HFF-Myc (cell line): ENCODE measurements at places on chromosomes 1 and 21.

- DNase-seq = no peak
These were observed 42.0 kb downstream of the PROX1 start for GRCh38 chr1:214029796-214030195.

GRCh38 chr1:169928438-169929209 lies 34.9 kb upstream of the SCYL3 start:
- no peak for DNase-seq

- DNase-seq = no peak
These were observed 503.6 kb downstream of the MRPL39 start for GRCh38 chr21:25103500-25104207.

GRCh38 chr1:115771094-115771846 lies 2.8 kb upstream of the CASQ2 start:
- no peak for DNase-seq

DNA sequence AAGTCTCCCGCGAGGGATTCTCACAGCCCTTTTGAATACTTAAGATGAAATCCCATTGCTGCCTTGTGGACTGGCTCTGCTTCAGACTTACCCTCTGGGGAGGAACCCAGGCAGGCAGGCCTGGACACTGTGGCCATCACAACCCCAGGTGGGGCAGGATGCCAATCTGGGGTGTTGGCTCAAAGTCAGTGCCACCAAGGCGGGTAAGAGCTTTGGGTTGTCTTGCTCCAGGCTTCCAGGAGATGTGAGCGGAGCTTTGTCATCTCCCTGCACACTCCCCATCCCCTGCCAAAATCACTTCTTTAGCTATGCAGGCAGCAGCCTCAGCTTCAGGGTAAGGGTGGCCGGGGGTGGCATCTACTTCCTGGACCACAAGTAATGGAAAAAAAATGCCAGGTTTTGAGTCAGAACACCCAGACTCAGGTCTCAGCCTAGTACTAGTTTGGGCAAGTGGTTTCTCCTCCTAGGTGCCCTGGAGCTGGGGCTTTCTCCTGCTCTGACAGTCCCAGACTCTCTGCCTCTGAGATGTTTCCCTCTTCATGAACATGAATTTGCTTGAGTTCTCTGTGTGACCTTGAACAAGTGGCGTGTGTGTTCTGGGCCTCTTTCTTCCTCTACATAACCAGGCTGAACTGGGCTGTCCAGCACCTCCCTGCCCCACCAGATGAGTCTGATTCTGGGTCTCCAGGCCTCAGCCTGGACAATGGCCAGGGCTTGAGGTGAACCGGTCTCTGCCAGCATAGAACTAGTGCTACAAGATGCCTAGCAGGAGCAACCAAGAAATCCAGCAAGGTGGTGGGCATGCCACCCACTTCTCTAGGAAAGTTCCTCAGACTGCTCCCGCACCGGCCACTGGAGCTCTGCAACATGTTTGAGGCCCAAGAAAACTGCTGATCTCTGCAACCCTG lies 65.4 kb downstream of the VWA5B1 start:
- no peak for DNase-seq

DNA sequence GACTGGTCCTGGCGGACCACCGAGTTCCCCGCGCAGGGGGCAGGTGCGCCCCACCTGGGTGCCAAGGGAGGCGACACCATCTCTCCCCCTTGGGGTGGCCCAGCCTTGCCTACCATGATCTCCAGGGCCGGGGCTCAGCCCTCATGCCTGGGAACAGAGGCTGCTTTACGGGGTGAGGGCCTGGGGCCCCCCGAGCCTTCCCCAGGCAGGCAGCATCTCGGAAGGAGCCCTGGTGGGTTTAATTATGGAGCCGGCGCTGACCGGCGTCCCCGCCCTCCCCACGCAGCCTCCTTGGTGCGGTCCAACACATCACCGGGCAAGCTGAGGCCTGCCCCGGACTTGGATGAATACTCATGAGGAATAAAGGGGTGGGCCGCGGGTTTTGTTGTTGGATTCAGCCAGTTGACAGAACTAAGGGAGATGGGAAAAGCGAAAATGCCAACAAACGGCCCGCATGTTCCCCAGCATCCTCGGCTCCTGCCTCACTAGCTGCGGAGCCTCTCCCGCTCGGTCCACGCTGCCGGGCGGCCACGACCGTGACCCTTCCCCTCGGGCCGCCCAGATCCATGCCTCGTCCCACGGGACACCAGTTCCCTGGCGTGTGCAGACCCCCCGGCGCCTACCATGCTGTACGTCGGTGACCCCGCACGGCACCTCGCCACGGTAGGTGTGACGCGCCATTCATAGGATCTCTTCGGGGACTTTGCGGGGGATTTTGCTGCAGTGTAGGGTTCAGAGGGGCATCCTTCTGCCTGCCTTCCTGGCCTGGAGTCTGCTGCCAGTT lies 38.2 kb downstream of the TP73 start:
- DNase-seq = no peak

DNA sequence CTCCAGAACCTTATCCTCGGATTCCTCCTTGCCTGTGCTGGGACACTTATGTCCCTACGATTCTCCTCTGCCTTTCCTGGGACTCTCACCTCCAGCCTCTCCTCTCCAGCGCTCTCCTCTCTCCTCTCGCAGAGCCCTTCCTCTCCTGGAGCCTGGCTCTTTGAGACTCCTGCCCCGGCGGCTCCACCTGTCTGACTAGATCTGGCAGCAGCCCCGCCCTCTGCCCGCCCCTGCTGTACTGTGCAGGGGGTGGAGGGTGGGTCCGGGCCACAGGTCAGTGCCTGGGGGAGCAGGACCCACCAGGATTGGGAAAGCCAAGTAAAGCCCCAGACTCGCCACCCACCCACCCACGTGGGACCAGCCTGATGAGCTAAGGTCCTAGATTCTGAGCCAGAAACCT lies 1.6 kb downstream of the ELOVL1 start:
- no peak for DNase-seq

- DNase-seq = no peak
These were observed 393.5 kb upstream of the ADGRL2 start for GRCh38 chr1:81407000-81407821.

GRCh38 chr1:170670802-170671628 lies 7.1 kb downstream of the PRRX1 start:
- DNase-seq = no peak

GRCh38 chr1:6099787-6100765 lies 54.4 kb downstream of the KCNAB2 start:
- no peak for DNase-seq

DNA sequence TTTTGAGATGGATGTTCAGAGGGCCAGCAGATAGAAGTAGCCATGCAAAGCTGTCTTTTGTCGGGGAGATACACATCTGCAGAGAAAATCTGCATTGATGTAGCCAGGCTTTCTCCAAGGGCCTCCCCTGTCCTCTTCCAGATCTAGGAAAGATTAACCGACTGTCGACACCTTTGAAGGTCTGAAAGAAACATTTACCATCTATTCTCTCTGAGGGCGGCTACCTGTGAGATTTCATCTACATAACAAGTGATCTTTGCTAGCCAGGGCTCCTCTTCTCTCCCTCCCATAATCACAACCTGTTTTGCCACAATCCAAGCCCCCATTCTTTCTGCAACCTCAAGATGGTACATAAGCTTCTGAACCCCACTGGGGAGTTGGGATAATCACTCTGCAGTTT lies 193.6 kb downstream of the RGS7 start:
- no peak for DNase-seq

DNA sequence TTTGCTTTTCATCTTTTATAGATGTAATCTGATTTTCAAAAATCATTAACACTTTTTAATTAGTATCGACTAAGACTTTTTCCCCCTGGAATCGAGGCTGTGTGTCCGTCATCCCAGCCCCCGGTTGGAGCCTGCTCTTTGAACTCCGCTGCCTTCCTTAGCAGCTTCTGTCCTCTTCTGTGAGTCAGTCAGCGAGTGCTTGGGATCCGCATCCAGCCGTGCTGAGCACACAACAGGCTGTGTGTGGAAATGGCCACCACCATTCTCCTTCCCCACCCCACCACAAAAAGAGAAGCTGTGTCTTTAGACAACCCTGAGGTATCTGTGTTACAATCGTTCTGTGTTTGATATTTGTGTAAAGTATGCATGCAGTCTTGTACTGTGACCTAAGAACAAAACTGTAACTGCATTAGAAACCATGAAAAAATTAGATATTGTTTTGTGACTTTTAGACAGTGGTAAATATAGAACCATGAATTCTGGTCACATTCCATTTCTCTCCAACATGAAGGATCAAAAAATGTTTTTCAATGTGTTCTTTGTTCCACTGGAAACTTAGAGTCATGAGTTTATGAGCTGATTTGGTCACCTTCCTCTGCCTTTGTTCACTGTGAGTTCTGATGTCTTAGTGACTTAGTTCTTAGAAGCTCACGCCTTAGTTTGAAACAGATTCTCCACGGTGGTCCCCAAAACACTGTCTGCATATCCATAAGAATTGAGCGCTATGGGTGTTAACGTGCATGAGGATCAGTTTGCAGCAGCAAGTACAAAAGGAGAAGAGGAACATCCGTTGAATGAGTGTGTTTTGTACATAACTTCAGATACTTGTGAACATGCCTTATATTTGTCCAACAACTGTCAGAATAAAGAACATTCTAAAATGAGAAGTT lies 64.7 kb downstream of the VPS26C start:
- no peak for DNase-seq

GRCh38 chr1:207319199-207319598 lies 2.3 kb upstream of the CD55 start:
- no peak for DNase-seq

DNA sequence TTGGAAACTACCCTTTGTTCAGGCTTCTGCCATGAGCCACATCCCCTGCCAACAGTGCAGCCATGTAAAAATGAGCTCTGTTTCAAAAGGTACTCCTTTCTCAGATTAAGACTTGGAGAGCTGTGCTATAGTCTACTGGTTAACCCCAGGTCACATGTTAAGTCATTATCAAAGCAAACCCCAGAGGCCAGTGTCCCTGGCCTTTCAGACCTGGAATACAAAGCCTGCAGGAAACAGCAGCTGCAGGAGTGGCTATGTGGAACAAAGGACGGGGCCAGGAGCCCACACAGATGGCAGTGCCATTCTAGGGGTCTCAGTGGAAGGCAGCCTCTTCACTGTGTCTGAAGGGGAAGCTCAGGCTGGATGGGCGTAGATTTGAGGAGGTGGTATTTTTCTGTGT lies 6.7 kb downstream of the ZNF496 start:
- no peak for DNase-seq

DNA sequence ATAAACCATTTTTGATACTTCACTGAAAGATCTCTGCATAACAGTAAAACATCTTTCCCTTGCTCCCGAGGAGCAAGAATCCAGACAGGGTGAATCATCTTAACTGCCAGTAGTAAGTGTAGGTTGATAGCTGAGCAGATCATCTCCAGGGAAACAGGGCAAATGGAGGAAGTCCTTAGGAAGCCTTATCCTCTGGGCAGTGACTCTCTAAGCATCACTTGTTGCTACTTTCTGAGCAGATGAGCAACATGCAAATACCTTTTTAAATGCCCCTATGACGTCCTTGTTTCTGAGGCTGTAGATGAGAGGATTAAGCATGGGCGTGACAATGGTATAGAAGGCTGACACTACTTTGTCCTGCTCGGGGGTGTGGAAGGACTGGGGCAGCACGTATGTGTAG lies 8.9 kb downstream of the OR2T11 start:
- no peak for DNase-seq

- DNase-seq = no peak
These were observed 36.7 kb downstream of the ZBTB40 start for GRCh38 chr1:22488319-22488718.

DNA sequence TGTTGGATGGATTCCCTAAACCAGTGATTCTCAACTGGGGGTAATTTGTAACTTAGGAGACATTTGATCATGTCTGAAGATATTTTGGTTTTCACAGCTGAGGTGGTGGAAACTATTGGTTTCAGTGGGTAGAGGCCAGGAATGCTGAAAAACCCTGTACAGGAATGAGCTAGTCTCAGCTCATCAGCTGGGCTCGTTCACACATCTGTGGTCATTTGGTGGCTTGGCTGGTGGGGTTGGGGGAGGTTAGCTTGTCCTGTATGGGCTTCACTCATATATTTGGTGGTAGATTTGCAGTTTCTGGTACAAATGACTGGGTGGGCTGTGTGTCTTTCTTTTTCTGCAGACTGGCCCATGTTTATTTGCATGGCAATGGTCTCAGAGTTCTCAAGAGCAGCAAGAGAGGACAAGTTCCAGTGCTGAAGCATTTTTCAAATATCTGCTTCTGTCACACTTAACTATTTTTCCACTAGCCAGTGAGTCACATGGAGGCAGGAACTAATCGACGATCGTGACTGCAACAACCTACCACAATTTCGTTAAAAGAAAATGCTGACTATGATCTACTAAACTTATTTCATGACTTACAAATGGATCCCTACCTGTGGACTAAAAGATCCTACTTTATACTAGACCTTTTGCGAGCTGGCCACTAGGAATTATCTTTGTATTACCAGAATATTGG lies 321.7 kb upstream of the PLXNA2 start:
- no peak for DNase-seq

DNA sequence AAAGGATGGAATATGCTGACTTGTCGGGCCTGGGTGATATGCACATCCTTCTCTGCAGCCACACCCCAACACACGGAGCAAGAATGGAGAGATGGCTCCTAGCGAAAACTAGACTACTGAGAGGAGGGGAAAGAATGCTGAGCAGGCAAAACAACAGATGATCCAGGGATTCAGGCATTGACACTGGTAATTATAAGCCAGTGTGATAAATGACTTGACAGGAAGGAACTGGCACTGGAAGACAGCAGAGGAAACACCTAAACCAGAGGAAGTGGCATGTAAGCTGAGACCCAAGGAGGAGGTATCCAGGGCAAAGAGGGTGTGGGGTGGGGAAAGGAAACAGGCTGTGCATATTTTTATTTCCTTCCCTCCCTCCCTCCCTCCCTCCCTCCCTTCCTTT lies 31.7 kb upstream of the KHDRBS1 start:
- no peak for DNase-seq

DNA sequence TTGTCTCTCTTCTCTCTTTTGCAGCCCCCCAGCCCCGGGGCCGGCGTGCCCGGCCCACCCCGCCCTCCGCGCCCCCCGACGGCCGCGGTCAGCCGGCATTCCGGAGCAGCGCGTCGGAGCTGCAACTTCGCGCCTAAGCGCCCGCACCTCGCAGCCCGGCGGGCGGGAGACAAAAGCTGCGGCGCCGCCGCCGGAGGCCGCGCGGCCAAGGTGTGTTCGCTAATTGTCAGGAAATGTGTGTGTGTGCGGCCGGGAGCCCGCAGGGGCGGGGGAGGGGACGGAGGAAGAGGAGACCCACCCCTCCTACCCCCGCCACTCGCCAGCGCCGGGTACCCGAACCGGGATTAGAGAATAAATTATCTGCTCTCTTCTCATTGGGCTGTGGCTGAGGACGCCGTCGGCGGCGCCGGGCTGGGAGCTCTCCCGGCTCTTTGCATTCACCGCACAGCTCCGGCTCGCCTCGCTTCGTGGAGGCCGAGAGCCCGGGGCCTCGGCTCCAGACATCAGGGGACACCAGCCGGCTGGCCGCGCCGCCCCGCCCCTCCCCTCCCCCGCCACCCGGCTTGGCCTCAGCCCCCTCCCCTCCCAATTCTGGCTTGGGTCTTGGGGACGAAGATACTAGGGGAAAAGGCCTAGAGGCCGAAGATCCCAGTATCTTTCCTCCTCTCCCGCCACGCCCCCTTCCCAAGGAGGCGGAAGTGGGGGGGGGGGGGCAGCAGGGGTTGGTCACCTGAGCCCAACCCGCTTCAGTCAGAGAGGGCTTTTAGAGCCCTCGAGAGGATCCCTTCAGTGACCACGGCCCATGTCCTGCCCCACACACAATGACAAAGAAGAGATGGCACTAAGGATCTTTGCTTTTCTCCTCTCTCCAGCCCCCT lies 1.3 kb upstream of the BLACAT1 start:
- no peak for DNase-seq

- peak; percentile 41 for DNase-seq
These were observed 47.4 kb upstream of the DOCK7 start for GRCh38 chr1:62735491-62736171.
